ENCODE measurements at places on chromosomes 12 and 14. TPM values are rescaled to one million over a fixed set of nuclear protein-coding genes. Genes with fewer than 3 reads are reported as not detected.

The GLT1D1 gene
- 2.6 TPM for total RNA-seq

The INHBC gene
- total RNA-seq = 0.18 TPM

The INSM2 gene
- not detected for total RNA-seq

The SPRING1 gene
- total RNA-seq = 24.4 TPM

The PHC1 gene
- 38.6 TPM for total RNA-seq

The ADAMTS20 gene
- total RNA-seq = not detected

The ALG10B gene
- total RNA-seq = 11.6 TPM

The FLRT2 gene
- not detected for total RNA-seq

The LIN7A gene
- 14.9 TPM for total RNA-seq

The DEPDC4 gene
- not detected for total RNA-seq

The RNASE9 gene
- not detected for total RNA-seq

The CCDC38 gene
- total RNA-seq = 0.63 TPM

The LMNTD1 gene
- total RNA-seq = not detected

The ACOT4 gene
- total RNA-seq = 2.3 TPM

The STRN3 gene
- total RNA-seq = 19.5 TPM

The ADGRD1 gene
- 0.50 TPM for total RNA-seq

The PRPH gene
- total RNA-seq = not detected

The EML5 gene
- total RNA-seq = 1.0 TPM

The BLTP3B gene
- 30.8 TPM for total RNA-seq

The SCNN1A gene
- total RNA-seq = 1.5 TPM

The VRTN gene
- total RNA-seq = not detected

The KRT75 gene
- total RNA-seq = not detected

The EMP1 gene
- 4.3 TPM for total RNA-seq

The BMP4 gene
- not detected for total RNA-seq

The PIP4P1 gene
- total RNA-seq = 61.5 TPM

The NFKBIA gene
- 2,499 TPM for total RNA-seq

The STXBP6 gene
- not detected for total RNA-seq

The LPAR5 gene
- total RNA-seq = 27.8 TPM

The KRT74 gene
- total RNA-seq = 0.38 TPM

Measured in natural killer cell (primary cell).